DMS79 treated with DMSO at 0.1 percent for 48 hours (cell line): ENCODE measurements at places on chromosomes 16 and 17.
A peak's percentile ranks its signal among the peaks of the same experiment; 100 is the strongest.

- DNase-seq: no peak
These were observed 135.7 kb upstream of the ZFHX3 start for GRCh38 chr16:73183611-73184092.

DNA sequence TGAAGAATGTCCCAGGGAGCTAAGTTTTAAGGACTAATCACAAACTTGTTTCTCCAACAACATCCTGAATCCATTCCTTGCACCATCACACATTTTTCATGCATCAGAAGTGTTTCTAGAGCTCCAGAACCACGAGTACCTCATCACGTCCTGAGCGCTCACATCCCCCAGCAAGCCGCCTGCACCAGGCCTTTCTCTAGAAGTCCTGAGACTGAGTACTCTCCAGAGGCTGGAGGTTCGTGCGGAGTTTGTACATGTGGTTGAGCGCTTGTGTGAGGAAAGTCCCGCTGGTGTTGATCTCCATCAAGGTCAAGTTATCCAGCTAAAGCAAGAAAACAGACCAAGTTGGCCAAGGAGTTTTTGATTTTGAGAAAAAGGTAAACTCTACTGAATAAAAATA is 10.7 kb downstream of the GINS2 start:
- no peak for DNase-seq

DNA sequence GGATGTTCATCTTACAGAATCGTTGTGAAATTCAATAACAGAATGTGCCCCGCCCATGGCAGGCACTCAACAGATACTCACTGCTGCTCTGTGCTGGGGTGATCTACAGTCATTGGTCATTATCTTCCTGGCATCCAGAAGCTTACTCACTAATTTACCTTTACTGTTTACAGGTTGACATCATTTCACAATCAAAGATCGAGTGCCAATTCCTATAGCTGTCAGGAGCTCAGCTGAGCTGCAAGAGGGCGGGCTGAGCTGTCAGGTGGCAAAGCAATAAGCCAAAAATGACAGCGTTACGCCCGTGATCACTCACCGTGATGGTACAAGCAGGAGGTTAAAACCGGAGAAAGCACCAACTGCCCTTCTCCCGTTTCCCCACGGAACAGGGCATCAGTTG is 51.2 kb downstream of the LITAF start:
- DNase-seq: no peak

GRCh38 chr16:57612494-57612893 is 15.9 kb upstream of the ADGRG1 start:
- no peak for DNase-seq

DNA sequence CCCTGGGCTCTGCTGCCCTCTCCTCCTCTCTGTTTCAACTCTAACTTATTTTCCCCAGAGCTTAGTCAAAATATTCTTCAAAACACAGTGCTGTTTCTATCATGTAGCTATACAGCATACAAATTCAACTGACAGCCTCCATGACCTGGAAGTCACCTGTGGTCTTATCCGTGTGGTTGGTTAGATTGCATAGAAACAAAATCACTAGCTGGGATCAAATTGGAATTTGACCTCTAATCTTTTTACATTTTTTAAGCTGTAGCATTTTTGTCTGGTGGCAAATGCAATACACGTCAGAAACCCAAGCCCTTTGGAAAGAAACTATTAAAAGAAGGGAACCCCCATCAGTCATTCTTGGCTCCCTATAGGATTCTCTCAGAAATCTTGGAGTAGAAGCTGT is 57.3 kb downstream of the ABCC12 start:
- DNase-seq: no peak

DNA sequence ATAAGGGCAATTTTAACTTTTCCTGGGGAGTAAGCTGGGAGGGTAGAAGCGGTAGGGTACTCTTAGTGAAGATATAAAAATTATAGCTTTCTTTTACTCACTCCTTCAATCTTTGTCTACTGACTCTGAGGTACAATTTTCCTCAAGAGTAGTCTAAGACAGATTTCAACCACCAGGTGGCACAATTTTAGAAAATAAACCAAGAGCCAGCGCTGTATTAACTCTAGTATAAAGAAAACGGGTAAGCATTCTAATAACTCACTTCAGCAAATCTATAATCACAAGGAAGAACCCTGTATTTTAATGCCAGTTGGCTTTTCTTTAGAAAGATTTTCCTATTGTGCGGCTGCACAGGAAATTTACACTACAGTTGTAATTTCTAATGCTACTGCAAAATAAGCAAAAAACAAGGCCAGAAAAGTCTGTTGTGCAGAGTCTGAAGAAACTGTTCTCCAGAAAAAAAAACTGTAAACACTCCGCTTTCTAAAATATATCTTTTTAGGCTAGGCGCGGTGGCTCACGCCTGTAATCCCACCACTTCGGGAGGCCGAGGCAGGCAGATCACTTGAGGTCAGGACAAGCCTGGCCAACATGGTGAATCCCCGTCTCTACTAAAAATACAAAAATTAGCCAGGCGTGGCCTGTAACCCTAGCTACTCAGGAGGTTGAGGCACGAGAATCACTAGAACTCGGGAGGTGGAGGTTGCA is 1.9 kb downstream of the CMC2 start:
- peak; percentile 23 for DNase-seq

DNA sequence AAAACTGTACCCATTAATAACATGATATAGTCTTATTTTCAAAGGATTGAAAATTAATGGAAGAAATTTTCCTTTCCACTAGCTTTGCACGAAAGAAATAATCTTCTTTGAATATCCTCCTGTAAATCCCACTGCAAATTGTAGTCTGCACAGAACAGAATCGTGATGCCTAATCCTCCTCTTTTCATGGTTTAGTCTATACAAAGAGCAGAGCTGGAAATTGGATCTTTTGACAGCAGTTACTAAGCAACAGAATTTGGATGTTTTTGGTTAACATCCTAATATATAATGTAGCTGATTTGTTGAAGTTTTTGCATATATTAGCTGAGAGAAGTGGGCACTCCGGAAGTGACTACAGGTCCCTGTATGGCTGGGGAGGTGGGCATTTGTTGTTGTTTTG is 98.6 kb downstream of the WNT3 start:
- DNase-seq: no peak

DNA sequence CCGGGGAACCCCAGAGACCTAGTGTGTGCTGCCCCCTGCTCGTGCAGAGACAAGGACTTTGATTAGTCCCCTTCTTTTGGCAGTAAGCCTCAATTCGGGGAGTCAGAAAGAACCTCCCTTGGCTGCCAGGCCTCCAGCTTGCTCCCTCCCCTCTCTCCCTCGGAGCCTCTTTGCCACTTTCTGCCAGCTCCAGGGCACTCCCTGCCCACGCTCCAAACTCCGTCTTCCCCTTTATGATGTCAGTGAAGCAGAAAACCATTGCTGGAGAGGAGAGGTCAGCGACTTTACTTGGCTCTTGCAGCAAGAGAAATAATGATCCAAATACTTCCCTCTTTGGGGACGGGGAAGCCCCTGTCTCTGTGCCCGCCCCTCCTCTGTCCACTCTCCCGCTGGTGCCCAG is 28.1 kb downstream of the TTYH2 start:
- peak; percentile 25 for DNase-seq
